Nephron progenitor cell (in vitro differentiated cells): ENCODE measurements at places on chromosomes 5 and 9.

GRCh38 chr9:108603141-108603540 is 252.6 kb downstream of the ACTL7B start:
- no peak for DNase-seq

DNA sequence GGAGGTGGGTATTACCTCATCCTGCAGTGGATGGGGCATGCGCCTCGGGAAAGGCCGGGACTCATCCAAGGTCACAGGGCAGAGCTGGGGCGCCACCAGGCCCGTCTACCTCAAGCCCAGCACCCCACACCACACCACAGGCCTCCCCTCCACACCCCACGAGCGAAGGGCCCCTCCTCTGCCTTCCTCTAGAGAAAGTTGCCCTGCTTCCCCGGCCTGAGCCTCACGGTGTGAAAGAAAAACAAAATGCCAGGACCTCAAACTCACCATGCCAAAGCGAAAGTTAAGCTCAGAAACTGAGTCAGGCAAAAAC is 161.1 kb downstream of the COL23A1 start:
- DNase-seq = no peak

- no peak for DNase-seq
Observed at GRCh38 chr5:63131626-63132285, 553.1 kb downstream of the LRRC70 start.

GRCh38 chr9:126376311-126377175 is 49.9 kb downstream of the MVB12B start:
- no peak for DNase-seq

DNA sequence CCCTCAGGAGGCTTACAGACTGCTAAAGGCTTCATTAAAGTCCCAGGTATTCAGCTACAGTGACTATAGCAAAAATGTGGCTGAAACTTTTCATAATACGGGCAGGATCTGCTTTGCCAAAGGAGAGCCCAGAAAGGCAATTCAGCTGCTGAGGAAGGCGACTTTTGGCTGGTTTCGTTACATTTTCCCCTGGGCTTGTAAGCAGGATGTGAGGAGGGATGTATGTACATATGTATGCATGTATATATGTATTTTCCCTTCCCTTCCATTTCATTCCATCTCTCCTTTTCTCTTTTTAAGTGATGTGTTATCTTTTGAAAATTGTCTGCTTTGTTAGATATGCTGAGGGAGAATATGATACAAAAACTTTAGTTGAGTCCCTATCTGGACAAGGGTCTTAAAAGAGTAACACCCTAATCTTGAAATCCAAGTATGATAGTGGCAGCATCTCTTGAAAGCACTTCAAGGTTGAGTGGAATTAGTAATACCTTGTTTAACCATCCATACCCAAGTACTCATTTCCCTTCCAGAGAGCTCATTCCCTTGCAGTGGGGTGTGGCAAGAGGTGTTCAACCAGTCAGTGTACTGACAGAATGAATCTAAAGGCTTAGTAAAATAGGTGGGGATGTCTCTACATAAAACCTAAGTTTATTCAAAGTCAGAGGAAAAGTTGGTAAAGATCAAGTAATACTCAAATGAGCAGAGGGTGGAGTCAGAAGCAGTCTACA is 28.7 kb downstream of the RAD1 start:
- no peak for DNase-seq

GRCh38 chr5:11038772-11039171 is 277.7 kb upstream of the DAP start:
- no peak for DNase-seq

DNA sequence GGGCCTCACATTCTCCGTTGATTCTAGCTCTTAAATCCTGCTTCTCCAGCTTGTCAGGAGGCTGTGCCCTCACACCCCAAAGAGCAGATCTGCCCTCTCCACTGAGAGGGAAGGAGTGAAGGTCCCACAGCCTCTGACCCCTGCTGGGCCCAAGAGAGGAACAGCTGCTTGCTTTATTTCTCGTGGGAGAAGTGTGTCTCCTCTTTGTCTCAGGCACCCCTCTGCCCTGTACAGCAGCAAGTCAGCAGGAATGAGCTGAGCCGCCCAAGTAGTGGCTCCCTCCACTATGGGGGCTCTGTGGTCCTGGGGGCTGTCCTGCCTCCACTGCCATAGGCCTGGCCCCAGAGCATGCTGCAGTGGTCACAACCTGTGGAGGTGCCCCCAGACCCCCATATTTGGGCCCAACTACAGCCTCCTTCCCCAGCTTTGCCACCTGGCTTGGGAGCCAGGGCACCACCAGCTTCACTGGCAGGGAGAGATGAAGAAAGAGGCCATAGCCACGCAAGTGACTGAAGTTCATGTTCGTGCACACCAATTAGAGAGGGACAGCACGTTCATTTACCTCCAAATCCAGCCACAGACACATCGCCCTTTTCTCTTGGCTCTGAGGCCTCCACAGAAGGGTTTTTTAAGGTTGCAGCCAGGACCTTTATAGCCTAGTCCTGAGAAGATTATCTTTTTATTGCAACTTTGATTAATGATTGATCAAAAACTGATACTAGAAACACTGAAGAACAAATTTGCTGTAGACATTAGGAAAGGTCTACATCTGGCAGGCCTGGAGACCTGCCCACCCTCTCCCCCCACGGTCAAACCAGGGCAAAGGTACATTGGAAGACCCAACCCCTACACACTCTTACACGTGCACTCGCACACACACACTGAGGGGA is 27.5 kb downstream of the IRF1 start:
- no peak for DNase-seq

- DNase-seq = no peak
Observed at GRCh38 chr5:30932273-30933017, 261.0 kb upstream of the CDH6 start.

DNA sequence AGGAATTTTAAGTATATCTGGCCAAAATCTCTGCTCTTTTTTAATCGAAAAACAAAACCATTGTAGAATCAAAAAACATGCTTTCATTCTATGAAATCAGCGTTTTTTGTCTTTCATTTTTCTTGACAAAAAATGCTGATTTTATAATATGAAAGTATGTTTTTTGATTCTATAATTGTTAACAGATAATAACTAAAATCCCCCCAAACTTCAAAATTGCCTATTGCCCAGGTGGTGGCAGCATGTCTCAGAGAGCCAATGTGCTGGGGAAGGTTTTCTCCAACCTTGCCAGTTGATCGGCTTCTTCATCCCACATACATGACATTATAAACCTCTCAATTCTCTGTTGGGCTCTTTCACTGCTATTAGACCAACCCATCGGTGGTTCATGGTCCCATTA is 5.1 kb upstream of the SMIM15 start:
- DNase-seq = no peak

DNA sequence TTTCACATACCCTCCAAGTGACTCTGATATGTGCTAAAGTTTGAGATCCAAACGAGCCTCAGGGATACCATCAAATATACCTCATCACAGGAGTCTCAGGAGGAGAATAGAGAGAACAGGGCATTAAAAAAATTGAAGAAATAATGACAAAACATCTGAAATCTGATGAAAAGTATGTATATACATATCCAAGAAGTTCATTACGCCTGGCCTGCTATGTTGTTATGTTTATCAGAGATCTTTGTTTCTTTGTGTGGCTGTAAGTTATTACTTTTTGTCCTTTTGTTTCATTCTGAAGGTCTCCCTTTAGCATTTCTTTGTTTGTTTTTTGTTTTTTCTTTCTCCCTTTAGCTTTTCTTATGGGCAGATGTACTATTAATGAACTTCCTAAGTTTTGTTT is 2.5 kb upstream of the CCL19 start:
- DNase-seq = no peak

- DNase-seq = no peak
Observed at GRCh38 chr5:39233783-39234182, 14.4 kb upstream of the FYB1 start.

- no peak for DNase-seq
Observed at GRCh38 chr5:18553269-18553668, 919.0 kb downstream of the TAF11L14 start.
